Non-pigmented ciliary epithelial cell (primary cell): ENCODE measurements at places on chromosomes 11 and 22.

DNA sequence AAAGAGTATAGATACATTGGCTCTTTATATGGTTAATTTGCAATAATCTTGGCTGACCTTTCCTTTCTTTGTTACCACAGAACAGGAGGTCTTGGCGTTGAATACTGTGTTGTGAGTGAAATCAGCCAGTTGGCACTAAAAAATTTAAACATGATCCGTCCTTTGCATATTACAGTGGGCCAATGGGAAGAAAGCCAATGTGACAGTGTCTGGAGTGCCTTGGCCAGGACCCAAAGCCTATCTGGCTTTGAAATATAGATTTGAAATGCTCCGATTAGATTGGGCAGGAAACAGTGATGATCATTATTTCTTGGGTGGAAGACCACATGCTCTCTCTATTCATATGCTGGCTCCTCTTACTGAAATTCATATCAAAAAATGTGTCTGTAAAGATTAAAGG lies 339.6 kb upstream of the ANO3 start:
- no peak for DNase-seq

DNA sequence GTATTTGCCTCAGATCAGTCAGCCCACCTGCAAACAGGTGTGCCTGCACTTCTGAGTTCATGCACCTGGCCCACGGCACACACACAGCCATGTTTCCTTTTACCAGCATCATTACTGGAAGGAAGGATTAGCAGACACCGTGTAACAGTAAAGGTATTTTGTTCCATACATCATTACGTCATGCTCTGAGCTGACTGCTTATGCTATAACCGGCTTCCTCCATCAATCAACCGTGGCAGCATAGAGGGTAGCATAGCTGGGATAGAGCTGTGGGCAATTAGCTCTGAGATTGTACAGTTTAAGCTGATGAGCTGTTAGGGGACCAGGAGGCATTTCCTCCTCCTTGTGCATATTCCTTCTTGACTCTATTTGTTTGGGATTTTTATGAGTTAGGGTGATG lies 102.4 kb downstream of the ME3 start:
- no peak for DNase-seq

GRCh38 chr11:93248602-93249001 lies 50.8 kb upstream of the SLC36A4 start:
- no peak for DNase-seq

DNA sequence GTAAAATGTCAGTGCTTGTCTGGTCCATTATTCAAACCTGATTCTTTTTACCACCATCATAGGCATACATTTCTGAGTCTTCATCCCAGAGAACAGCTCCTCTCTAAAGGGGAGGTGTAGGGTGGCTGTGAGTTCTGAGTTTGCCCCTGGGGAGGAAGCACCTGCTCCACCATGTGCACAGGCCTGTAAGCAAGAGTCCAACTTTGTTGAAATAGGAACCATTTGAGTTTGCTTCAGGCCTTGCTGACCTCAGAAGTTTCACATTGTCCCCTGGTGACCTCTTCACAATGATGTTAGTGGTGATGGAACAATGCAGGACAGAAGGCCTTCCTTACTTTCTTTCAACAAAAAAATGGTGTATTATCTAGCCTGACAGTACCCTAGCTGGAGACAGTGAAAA lies 54.6 kb upstream of the TOP3B start:
- no peak for DNase-seq

DNA sequence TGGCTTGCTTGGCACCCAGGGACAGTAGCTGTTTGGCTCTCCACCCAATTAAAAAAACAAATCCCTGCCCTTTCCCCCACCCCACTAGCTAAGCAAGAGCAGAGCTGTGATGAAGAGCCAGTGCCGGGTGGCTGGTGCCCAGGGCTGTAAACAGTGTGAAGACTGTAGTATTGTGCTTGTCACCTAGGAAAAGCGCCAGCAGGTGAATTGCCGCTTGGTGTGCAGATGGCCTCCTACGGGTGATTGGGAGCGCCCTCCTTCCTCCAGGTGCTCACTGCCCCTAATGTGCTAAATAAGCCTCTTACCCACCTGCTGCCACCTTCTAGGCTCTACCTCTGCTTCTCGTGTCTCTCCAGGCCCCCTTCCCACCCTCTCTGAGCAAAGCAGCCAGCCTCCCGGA lies 18.4 kb upstream of the RAPSN start:
- DNase-seq, result no peak

- DNase-seq, result no peak
These were observed 371 bp downstream of the SMCO4 start for GRCh38 chr11:93542811-93543229.

DNA sequence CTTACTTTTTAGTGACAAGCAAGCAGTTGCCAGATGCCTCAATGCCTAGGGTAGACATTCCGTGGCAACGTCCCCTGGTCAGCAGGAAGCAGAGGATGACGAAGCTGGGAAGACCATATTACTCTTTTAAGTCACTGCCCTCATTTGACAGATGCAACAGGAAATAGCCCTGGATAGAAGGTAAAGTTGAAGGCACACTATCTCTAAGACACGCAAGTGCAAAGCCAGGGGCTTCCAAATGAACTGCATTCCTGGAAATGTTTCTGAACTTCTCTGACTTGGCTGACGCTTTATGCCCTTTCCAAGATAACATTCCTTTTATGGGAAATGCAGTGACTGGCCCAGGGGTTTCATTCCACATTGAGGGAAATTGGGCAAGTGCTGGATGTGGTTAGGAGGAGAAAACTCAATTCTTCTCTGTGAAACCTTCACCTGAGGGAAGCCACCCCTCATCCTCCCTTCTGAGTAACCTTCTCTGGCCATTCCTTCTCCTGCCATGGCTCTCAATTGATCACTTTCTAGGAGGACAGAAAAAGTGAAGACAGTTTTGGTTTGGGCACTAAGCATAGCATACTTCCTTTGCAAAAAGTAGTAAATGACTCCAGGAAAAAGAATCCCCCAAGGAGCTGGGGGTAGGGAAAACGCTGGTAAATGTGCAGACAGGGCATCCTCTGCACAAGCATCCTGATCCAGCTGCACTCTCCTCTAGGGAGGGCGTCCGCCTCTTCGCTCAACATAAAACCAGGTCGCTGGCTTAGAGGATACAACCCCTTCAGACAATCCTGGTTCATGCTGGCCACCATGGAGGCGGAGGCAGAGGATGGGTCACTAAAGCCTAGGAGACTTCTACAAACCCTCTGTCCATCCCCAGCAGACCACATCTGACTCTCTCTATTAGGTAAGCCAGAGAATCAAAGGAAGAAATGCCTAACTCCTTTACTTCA lies 14.5 kb downstream of the PCSK7 start:
- no peak for DNase-seq

DNA sequence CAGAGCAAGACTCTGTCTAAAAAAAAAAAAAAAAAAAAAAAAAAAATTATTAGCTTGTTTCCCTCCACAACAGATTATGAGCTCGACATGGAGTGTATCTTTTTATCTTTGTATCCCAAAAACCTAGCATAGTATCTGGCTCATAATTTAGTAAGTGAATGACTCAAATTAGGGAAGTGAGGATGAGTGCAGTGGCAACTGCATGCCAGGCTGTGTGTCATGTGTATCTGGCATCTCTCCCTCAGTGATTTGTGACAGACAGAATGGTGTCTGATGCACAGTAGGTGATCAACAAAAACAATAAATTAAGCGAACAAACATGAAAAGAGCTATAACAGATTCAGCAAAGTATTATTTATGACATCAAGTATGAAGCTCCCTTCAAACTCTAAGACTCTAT lies 7.2 kb downstream of the STK33 start:
- DNase-seq, result no peak

- DNase-seq, result no peak
These were observed 86.3 kb upstream of the PHOX2A start for GRCh38 chr11:72330131-72330727.

- no peak for DNase-seq
These were observed 7.2 kb upstream of the UCP3 start for GRCh38 chr11:74015919-74016684.

- no peak for DNase-seq
These were observed 4.9 kb downstream of the PLXNB2 start for GRCh38 chr22:50302564-50302963.

DNA sequence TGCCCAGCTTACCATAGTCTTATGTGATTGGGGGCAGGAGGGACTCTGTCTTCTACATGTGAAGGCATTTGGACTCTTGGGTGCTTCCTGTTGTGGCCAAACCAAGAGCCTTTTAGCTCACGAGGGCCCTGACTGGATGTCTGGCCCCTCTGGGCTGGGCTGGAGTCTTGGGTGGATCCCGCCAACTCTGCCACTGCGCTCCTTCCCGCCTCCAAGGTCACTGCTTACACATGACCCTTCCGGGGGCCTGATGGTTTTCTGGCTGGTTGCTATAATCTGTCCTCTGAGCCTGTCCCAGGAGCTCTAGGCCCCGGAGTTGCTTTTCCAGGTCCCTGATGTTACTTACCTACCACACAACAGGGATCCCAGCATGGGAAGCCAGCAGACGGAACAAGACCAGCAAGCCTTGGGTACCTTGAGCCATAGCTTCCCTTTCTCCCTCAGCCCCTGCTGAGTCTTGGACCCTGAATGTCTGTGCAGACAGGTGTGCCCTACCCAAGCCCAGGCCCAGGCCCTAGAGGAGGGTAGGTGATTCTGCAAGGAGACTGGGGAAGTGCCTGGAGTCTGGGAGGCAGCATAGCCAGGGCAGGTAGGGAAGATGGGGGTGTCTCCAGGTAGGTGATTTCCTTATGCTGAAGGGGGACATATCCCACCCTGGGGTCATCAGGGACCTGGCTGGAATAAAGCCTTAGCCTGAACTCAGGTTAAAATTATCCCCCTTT lies 100.3 kb downstream of the TSPAN18 start:
- no peak for DNase-seq

DNA sequence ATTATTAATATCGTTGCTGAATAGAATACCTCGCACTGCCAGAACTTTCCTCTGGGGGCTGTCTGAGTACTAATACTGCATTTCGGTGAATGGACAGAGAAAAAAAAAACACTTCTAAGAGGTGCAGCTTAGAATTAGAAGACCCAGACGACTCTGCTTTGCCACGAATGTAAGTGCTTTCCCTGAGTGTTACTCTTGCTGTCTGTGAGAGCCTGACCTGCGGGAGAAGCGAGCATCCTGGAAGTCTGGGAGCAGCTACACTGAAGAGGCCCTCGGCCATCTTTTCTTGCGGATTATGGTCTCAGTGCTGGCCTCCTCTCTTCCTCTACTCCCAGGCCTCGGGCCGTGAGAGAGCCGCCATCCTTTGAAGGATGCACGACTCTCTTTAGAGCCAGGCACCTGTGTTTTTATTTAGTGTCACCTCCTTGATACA lies 94.9 kb downstream of the SCN3B start:
- DNase-seq, result no peak

- no peak for DNase-seq
These were observed 48.2 kb upstream of the FTH1 start for GRCh38 chr11:62015615-62016014.

DNA sequence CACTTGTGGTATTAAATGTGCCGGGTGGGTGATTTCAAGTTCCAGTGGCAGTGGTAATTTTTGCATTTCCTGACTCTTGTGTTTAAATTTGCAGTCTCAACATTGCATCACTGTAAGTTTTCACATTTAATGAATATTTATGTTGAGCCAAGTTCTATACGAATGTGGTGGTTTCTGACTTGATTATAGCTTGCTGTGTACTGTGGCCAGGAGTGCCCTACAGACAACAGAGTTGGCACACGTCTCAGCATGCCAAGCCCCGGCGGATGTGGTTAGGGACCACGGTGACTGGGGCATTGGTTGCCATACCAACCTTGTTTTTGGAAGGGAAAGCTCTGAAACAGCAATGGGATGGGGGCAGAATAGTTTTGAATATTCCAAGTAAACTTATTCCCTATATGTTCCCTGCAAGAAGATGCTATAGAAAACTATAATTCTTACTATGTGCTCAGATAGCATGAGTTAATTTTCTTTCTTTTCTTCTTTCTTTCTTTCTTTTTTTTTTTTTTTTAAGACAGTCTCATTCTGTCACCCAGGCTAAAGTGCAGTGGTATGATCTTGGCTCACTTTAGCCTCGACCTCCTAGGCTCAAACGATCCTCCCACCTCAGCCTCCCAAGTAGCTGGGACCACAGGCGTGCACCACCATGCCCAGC lies 16.0 kb downstream of the ZNRF3 start:
- DNase-seq, result no peak

DNA sequence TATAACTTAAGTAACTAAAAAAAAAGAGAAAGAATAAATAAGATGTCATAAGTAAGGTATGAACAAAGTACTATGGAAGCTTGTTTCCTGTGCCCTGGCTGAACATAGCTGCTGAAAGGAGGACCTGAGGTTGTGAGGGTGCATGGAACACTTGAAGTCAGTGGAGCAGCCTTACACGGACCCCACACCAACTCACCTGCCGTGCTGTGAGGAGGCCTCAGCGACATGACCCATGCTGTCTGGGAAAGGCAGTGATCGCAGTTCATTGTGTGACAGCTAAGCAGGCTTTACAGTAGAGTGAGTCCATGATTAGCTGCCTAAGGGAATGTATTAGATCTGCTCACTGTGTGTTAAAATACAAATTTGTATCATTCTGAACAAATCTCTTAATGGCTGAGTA lies 17.6 kb downstream of the RASSF10 start:
- DNase-seq, result no peak

DNA sequence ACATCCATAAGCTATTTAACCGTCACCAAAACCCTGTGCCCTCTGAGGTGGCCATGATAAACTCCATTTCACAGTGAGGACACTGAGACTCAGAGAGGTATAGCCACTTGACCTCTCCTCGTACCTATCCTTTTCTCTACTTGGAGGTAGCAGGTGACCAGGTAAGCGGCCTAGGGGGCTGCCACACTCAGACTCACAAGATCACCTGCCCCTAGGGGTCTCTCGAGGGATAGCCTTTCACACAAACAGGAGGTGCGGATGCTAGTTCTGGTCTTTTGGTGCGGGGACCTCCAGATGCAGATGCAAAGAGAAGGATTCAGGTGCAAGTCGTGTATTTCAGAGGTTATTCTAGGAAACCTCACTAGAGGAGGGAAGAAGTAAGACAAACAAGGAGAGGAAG lies 14.6 kb downstream of the MS4A18 start:
- DNase-seq, result no peak

- DNase-seq, result no peak
These were observed 39.7 kb downstream of the MPPED1 start for GRCh38 chr22:43451371-43452050.

- no peak for DNase-seq
These were observed 184.0 kb downstream of the TBC1D22A start for GRCh38 chr22:46946383-46946962.

- DNase-seq, result no peak
These were observed 44.5 kb downstream of the ST14 start for GRCh38 chr11:130203766-130204702.

GRCh38 chr11:73521621-73522020 lies 76.3 kb downstream of the FAM168A start:
- no peak for DNase-seq

- no peak for DNase-seq
These were observed 124.1 kb downstream of the WNT7B start for GRCh38 chr22:45852826-45853225.

- DNase-seq, result no peak
These were observed 81.9 kb upstream of the PICALM start for GRCh38 chr11:86150847-86151173.

- DNase-seq, result no peak
These were observed 83.7 kb downstream of the EXT2 start for GRCh38 chr11:44179173-44179572.

- DNase-seq, result no peak
These were observed 9.2 kb upstream of the MTFP1 start for GRCh38 chr22:30416403-30416802.

- DNase-seq, result no peak
These were observed 144.2 kb downstream of the TRIM29 start for GRCh38 chr11:119993722-119994121.
